AG08396 (cell line): ENCODE measurements at places on chromosomes 11 and 22.

- DNase-seq, result no peak
These were observed 200.3 kb upstream of the MPPED2 start for GRCh38 chr11:30786256-30787110.

DNA sequence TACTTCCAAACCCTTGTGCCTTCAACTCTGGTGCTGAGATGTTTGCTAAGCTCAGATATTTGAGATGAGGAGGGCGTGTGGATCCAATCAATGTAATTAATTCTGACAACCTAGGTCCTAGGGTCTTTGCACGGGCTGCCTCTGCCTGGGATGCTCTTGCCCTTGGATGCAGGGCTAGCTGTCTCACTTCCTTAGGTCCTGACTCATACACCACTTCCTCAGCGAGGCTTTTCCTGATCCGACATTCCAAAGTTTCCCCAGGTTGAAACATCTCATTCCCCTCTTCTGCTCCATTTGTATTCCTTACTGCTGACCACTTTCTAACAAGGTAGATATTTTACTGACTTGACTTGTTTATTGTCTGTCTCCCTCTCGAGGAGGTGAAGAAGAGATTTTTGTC lies 43.0 kb upstream of the NTM start:
- no peak for DNase-seq

DNA sequence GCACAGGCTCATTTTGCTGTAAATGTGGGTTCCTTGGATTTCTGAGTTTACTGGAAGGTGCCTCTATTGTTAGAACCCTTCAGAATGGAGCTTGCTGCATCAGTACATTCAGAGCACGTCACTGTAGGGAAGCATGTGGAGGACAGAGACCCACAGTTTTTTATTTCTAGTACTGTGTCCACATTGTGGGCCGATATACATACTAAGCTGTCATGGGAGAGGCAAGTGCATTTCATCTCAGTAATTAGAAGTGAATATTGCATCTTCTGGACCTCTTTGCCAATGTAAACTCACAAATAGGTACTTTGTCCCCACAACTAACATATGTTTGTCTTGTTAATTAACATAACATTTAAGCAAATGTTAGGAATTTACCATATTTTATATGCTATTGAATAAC lies 139.7 kb downstream of the NAV2 start:
- DNase-seq, result no peak

DNA sequence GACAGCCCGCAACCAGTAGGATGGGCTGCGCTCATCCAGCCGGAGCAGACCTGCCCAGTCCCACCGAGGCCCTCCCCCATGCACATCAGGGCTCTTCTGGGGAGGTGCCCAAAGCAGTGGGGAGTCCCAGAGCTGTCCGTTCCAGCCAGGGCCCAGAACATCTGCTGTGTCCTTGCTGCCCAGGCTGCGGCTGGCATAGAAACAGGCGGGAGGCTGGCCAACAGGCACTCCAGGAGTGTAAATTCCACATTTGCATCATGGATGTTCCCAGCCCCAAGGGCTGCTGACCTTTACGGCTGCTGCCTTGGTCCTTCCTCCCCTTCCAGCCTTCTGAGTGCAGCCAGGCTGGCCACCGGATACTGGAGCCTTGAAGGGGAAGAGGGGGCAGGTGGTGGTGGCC lies 30.0 kb upstream of the SYT7 start:
- DNase-seq, result no peak

- peak; percentile 44 for DNase-seq
These were observed 255.6 kb upstream of the CADM1 start for GRCh38 chr11:115759622-115760460.

DNA sequence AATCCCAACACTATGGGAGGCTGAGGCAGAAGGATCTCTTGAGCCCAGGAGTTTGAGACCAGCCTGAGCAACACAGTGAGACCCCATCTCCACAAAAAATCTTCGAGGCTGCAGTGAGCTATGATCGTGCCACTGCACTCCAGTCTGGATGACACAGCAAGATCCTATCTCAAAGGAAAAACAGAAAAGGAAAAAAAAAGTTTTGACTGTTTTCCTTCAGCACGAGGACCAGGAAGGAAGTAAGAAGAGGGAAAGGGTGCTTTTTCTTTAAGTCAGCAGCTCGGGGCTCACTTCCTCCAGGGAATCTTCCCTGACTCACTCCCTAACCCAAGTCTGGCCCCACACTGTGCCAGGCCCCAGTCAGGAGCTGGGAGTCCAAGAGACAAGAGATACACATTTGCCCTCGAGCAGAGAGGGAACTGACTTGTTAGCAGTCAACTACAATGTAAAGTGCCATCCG lies 14.2 kb downstream of the ARRB1 start:
- no peak for DNase-seq

- DNase-seq, result no peak
These were observed 105.6 kb downstream of the SLC1A2 start for GRCh38 chr11:35313760-35314153.

DNA sequence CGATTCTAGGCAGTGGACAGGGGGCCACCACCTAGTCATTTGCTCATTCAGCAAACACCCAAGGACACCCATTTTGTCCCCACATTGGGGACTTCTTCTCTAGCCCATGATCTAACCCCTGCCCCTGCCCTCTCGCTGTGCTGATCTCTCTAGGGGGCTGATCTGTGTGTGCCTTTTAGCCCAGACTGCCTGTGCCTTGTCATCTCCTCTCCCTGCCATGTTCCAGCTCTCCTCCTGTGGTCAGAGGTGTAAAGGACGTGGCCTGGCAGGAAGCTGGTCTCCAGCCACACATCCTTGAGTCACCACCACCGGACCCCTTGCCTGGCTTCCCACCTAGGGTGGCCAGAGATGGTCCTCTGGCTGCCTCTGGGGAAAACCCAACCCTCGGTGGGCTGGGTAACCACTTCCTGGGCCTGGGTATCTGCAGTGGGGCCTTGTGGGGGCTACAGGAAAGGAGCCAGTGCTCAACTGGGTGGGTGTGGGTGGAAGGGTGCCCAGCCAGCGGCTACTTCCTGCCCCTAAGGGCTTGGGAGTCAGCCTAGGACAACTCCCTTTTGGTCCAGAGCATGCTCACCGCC lies 1.3 kb downstream of the CTSW start:
- DNase-seq, result no peak

DNA sequence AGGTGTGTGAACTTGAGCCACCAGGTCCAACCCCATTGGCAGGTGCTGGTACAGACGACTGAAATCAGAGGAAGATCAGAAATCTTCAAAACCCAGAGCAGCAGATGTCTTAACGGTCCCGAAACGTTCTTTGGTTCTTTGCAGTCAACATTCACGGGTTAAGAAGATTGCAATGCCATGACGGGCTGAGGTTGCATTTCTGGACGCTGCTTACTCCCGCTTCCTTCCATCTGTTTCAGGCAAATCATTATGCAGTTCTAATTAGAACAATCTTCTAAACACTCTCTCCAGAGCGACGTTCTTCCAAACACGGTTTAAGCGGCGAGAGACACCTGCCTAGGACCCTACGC lies 492 bp upstream of the LUZP2 start:
- DNase-seq, result peak; percentile 11
